IPS DF 6.9 (cell line): ENCODE measurements at places on chromosomes 16 and 17.

DNA sequence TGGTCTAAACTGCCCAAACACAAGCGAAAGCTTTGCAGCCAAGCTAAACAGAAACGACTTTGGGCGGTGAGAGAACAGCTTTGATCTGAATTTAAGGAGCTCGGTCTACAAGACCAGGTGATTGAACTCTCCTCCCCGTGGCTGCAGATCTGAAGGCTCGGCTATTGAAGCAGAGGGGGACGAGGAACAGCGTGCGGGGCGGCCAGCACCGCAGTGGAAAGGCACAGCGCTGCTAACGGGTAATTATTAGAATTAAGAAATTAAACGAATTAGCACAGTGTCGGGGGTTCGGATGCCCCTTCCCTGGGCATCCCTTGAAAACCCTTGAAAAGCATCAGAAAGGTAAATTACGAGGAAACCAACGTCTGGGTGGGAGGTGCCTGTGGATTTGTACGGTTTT, 431 bp downstream of the TEKT3 start:
- no peak for DNase-seq

GRCh38 chr16:58000706-58001676, at the start of gene USB1:
TSS of gene USB1 (plus strand) at chr16:58001407. CDS start at chr16:58001484, 77 bp downstream.
- DNase-seq, result no peak

GRCh38 chr16:9099131-9099625, 7.7 kb downstream of the HAPSTR1 start:
- DNase-seq, result no peak

- no peak for DNase-seq
Observed at GRCh38 chr17:50370052-50370451, 2.9 kb downstream of the MRPL27 start.

DNA sequence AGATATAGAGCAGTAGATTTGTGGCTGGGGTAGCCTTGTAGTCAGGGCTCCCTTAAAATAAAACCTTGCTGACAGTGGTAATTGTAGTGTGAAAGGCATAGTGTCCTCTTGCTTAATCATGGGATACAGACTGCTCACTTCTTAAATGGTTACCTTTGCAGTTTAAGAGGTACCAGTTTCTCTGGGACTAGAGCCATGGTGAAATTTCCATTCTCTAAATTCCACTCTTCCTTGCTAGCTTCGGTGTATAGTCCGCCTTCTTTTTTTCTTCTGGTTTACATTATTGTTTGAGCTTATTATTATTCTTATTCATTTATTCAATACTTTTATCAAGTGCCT, 1.6 kb downstream of the CCP110 start:
- no peak for DNase-seq

GRCh38 chr17:34299956-34300577, 14.5 kb downstream of the CCL11 start:
- no peak for DNase-seq

DNA sequence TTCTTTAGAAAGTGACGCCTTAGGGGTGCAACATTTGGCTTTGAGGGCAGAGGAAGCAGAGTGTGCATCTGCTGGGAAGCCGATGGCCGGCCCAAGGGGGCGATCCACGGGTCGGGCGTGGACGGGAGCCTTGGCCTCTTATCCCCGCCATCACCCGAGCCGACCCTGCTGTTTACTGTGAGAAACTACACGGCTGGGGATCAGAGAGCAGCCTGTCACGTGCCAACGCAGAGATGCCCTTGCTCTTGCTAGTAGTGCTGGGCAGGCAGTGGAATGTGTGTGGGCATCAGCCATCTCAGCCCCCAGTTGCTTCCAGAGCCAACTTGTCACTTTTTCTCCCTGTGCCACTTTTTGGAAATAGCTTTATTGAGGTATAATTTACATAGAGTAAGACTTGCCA, 26.7 kb upstream of the ITGB4 start:
- DNase-seq, result no peak

- DNase-seq, result no peak
Observed at GRCh38 chr17:74145756-74146155, 57.7 kb upstream of the RPL38 start.

DNA sequence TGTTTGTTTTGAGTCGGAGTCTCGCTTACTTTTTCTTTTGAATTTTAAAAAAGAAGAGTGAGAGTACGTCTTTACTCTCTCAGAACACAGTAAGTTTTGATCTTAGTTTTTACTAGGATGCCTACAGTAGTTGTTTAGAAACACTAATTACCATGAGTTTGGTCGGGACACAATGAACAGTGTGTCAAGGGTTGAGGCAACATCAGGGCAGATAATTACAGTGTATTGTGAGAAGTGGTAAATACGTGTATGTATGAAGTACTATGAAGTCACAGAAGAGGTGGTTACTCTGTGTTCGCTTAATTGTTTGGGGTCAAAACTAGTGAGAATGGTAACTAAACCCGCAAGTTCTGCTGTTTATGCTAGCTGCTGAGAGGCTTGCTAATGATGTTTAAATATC, 18.2 kb downstream of the PAFAH1B1 start:
- DNase-seq, result no peak

DNA sequence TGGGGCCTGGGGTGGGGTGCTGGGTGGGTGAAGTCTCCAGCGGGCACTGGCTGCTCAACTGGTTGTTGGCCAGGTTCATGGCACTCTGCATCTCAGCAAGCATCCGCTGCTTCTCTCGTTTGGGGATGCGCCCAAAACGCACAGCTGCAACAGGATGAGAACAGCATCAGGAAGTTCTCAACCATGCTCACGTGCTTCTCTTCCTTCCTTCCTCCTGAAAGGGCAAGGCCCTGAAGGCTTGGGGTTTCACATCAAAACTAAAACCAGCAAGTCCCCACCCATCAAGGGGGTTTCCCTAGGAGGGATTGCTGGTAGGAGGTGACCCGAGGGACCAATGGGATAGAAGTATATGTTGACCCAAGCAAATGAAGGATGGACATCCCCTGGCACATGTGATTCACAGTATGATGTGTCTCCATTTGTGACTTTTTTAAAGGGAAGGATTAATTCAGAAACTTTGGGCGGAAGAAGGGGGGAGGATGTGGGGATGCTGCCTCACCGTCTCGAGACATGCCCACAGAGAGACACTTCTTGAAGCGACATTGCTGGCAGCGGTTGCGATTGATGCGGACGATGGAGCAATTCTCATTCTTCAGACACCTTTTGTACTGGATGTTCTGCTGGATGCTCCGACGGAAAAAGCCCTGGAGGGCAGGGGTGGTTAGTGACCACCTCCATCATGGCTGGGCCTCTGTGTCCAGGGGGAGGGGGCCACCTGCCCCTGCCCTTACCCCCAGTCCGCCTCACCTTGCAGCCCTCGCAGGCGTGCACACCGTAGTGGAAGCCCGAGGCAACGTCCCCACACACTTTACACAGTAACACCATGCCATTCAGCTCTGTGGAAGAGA, 4.2 kb downstream of the NR1D1 start:
- no peak for DNase-seq

GRCh38 chr16:70419384-70420327, 19.2 kb downstream of the ST3GAL2 start:
- no peak for DNase-seq

- no peak for DNase-seq
Observed at GRCh38 chr16:24978370-24978914, 36.7 kb downstream of the ARHGAP17 start.

GRCh38 chr16:15575293-15576049, 67.5 kb downstream of the MARF1 start:
- DNase-seq, result no peak

DNA sequence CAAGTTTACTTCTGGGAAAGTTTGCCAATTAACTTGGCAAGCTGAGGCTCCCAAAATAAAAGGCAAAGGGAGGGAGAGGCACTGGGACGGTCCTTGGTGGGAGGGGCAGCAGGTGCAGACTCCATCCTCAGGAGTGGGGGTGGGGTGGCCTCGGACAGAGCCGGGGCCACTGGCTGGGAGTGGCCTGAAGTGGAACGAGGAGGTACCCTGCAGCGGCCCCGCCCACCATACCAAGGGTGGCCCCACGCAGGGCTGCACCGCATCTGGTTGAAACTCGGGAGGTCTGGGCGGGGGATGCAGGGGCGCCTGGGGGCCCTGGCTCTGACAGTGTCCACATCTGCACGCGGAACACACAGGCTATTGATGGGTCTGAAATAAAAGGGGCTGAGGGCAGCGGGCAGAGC, 42.4 kb upstream of the SLC38A10 start:
- no peak for DNase-seq

DNA sequence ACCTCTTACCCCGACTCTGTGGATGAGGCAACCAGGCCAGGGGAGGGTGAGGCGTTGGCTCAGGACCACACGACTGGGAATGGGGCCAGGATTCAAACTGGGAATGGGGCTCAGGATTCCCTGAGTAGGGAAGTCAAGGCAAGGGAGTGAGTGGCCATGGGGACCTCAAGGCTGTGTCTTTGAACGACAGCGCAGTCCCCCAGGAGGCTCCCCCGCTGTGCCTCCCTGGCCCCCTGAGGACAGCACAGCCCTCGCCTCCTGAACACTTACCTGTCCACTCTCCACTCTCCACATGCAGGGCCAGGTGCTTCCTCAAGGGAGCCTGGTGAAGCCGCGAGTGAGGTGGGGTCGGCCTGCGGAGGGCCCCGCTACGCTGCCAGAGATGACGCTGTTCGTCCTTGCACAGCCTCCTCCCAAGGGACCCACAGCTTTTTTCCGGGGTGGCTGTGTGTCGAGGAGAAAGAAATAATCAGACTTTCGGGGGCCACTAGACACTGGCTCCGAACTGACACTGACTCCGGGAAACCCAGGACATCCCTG, 6.9 kb downstream of the ZNF469 start:
- no peak for DNase-seq

GRCh38 chr17:22669721-22670120, 977.4 kb downstream of the KCNJ18 start:
- no peak for DNase-seq

- no peak for DNase-seq
Observed at GRCh38 chr16:85615014-85615851, 2.1 kb downstream of the GSE1 start.

- no peak for DNase-seq
Observed at GRCh38 chr16:28823291-28823872, 583 bp downstream of the ATXN2L start.
